ENCODE measurements at places on chromosomes 6 and 20.

DNA sequence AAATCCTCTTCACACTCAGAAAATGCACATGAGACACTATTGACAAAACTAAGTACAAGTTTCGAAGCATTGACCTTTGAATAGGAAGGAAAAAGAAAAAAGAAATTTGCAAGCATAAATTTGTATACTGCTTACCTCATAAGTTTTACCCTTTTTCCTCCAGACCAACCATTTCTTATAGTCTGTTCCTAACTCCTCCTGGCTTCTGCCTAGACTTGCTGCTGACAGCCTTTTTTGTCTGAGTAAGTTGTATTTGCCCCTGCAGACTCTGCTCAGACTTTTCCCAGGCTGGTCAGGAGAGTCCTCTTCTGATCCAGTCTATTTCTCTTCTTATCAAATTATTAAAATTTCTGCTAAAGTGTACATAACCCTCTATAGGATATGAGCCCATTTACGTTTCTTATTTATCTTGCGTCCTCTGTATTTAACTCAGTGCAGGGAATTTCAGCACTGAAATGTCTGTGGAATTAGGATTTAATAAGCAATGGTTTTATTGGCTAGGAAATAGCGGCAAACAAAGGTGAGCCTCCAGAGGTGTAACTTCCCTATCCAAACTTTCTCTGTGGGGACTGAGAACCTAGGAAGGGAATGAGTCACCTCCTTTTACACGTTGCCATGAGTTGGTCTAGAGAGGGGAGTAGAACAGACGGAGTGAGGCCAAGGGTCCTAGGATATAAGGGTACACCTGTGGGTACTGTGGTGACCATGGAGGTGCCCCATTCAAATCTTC lies 207.1 kb upstream of the MARCKS start:
- peaks cover 44% of the 10 kb centered on the region for H3K4me1 ChIP-seq
- no peak for DNase-seq
- H3K4me3 ChIP-seq, result no peak overlapping the region
- H3K27ac ChIP-seq, result no peak overlapping the region

GRCh38 chr20:37298190-37298939 lies 8.9 kb downstream of the MANBAL start:
- H3K27me3 ChIP-seq, result no peaks in the 10 kb centered on the region
- H3K4me3 ChIP-seq, result no peak overlapping the region
- peaks cover 34% of the 10 kb centered on the region for H3K36me3 ChIP-seq
- no peak overlapping the region for H3K27ac ChIP-seq

GRCh38 chr6:71454056-71454455 lies 165.4 kb downstream of the OGFRL1 start:
- H3K4me1 ChIP-seq, result no peaks in the 10 kb centered on the region
- no peaks in the 10 kb centered on the region for H3K27me3 ChIP-seq
- no peak overlapping the region for H3K27ac ChIP-seq
- DNase-seq, result no peak
- no peak overlapping the region for H3K4me3 ChIP-seq
- no peaks in the 10 kb centered on the region for H3K36me3 ChIP-seq

DNA sequence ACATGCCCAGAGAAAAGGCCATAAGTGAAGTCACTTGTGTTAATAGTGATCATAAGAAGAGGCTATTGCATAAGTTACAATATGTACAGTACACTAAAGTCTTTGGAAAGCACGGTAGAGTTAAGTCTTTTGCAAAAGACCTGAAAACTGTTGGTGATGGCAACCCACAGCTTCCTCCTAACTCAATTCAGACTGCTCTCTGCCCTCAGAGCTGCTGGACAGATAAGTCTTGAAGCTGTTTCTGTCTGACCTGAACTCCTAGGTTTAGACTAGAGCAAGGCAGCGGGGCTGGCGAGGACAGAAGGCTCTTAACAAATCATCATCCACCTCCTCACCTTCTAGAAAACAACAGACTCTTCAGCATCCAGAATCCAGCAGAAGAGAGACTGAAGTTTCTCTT lies 125.4 kb downstream of the CD24 start:
- H3K27me3 ChIP-seq, result peaks cover 12% of the 10 kb centered on the region
- no peaks in the 10 kb centered on the region for H3K4me1 ChIP-seq
- DNase-seq, result peak; percentile 10
- H3K36me3 ChIP-seq, result no peaks in the 10 kb centered on the region

- no peaks in the 10 kb centered on the region for H3K27me3 ChIP-seq
- no peak for DNase-seq
Measured at GRCh38 chr20:45347936-45348778, at the start of gene SDC4. TSS of gene SDC4 (minus strand) at chr20:45348424. CDS start at chr20:45348384, 40 bp downstream.

DNA sequence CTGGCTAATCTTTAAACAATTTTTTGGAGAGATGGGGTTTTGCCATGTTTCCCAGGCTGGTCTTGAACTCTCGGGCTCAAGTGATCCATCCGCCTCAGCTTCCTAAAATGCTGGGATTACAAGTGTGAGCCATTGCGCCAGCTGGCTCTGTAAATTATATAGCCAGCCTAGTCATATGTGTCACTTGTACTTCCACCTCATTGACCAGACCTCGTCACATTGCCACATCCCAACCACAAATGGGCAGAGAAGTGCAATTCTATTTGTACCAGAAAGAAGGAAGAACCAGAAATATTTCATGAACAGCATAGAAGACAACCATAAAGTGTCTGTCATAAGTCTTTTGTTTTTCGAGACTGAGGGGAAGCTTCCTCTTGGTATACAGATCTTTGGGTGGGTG lies 304.9 kb upstream of the RNF24 start:
- no peak overlapping the region for H3K27ac ChIP-seq
- H3K36me3 ChIP-seq, result no peaks in the 10 kb centered on the region
- no peaks in the 10 kb centered on the region for H3K27me3 ChIP-seq
- H3K4me3 ChIP-seq, result no peak overlapping the region
- DNase-seq, result no peak

- no peak overlapping the region for H3K27ac ChIP-seq
- H3K27me3 ChIP-seq, result peaks cover 44% of the 10 kb centered on the region
- DNase-seq, result no peak
- no peaks in the 10 kb centered on the region for H3K36me3 ChIP-seq
- no peaks in the 10 kb centered on the region for H3K4me1 ChIP-seq
Measured at GRCh38 chr20:37542281-37542680, 14.6 kb upstream of the BLCAP start.

- H3K27me3 ChIP-seq, result no peaks in the 10 kb centered on the region
- no peak for DNase-seq
- H3K4me1 ChIP-seq, result peaks cover 6% of the 10 kb centered on the region
- H3K27ac ChIP-seq, result no peak overlapping the region
- H3K36me3 ChIP-seq, result peaks cover 19% of the 10 kb centered on the region
Measured at GRCh38 chr6:24859608-24860200, 61.0 kb upstream of the ARMH2 start.

DNA sequence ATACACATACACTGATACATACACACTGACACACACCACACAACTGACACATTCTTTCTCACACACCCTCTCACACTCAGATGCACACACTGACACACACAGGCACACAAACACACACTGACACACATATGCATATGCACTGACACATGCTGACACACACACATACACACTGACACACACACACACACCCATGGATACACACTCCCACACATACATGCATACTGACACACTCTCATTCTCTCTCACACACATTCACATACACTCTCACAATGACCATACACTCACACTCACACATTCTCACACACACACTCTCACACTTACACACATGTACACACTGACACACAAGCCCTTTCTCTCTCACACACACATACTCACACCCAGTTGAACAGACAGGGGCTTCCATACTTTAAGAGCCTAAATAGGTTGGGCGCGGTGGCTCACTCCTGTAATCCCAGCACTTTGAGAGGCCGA lies 236.4 kb downstream of the LRFN2 start:
- no peaks in the 10 kb centered on the region for H3K27me3 ChIP-seq
- H3K27ac ChIP-seq, result no peak overlapping the region
- no peaks in the 10 kb centered on the region for H3K36me3 ChIP-seq
- H3K4me1 ChIP-seq, result no peaks in the 10 kb centered on the region

DNA sequence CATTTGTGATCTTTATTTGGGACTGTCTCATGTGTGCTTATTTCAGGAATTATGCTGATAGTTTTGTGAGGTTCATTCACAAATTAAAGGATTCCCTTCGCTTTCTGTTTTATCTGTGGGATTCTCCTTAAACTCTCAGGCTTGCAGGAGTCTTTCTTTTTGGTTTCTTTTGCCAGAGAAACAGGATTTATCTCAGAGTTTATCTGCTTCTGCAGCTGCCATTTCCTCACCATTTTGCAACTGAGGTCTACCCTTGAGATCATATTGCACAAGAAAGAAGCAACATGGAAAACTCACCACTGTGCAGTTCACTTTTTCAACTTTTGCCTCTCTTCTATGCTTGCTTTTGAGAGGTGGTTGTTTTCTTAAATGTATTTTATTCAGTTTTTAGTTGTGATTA lies 201.0 kb downstream of the PRL start:
- no peak overlapping the region for H3K4me3 ChIP-seq
- H3K4me1 ChIP-seq, result no peaks in the 10 kb centered on the region
- no peak for DNase-seq
- H3K27me3 ChIP-seq, result no peaks in the 10 kb centered on the region

- H3K4me3 ChIP-seq, result no peak overlapping the region
- H3K27ac ChIP-seq, result no peak overlapping the region
- peaks cover 7% of the 10 kb centered on the region for H3K4me1 ChIP-seq
- no peaks in the 10 kb centered on the region for H3K27me3 ChIP-seq
- peaks cover 19% of the 10 kb centered on the region for H3K36me3 ChIP-seq
- DNase-seq, result no peak
Measured at GRCh38 chr20:61978491-61978890, 87.2 kb downstream of the TAF4 start.

- H3K4me1 ChIP-seq, result peaks cover 37% of the 10 kb centered on the region
- no peaks in the 10 kb centered on the region for H3K27me3 ChIP-seq
- no peaks in the 10 kb centered on the region for H3K36me3 ChIP-seq
- H3K27ac ChIP-seq, result no peak overlapping the region
Measured at GRCh38 chr20:33575282-33575681, 85.4 kb downstream of the CBFA2T2 start.

DNA sequence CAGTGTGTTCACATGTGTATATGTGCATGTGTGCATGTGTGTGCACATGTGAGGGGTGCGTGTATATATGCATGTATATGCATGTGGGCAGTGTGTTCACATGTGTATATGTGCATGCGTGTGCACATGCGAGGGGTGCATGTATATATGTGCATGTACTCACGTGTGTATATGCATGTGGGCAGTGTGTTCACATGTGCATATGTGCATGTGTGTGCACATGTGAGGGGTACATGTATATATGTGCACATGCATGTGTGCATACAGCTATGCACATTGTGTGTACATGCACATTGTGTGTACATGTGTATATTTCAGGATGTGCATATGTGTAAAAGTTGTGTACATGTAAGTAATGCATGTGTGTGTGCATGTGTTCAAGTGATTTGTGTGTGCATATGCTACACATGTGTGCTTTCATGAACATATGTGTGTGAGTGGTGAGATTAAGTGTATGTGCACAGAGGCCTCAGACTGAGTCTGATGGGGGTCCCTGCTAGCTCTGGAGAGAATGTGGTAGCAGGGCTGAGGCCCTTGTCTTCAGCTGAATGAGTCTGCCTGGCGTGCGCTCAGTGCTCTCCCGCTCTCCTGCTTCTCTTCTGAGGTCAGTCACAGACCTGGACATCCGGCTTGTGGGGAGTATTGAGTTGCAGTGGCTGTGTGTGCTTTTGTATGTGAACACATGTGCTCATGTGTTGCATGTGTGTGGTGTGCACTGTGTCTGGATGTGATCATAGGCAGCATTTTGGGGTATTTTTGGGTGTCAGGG lies 19.9 kb upstream of the MYT1 start:
- H3K4me1 ChIP-seq, result no peaks in the 10 kb centered on the region
- no peak overlapping the region for H3K4me3 ChIP-seq
- no peaks in the 10 kb centered on the region for H3K36me3 ChIP-seq
- DNase-seq, result no peak

DNA sequence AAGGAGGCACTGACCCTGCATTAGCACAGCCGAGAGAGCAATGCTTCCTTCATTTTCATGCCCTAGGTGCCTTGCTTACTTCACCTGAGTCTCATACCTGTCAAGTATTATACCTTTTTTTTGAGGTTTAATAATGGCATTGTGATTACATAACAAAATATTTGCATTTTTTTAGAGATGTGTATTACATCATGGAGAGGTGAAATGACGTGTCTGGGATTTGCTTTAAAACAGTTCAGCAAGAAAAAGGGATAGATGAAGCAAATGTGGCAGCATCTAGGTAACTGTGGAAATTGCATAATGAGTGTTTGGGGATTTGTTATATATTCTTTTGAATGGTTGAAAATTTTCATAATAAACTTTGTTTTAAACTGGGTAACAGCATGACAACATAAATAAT lies 48.9 kb downstream of the NKX2-2 start:
- H3K4me3 ChIP-seq, result no peak overlapping the region
- DNase-seq, result no peak
- no peak overlapping the region for H3K27ac ChIP-seq
- peaks cover 8% of the 10 kb centered on the region for H3K27me3 ChIP-seq

DNA sequence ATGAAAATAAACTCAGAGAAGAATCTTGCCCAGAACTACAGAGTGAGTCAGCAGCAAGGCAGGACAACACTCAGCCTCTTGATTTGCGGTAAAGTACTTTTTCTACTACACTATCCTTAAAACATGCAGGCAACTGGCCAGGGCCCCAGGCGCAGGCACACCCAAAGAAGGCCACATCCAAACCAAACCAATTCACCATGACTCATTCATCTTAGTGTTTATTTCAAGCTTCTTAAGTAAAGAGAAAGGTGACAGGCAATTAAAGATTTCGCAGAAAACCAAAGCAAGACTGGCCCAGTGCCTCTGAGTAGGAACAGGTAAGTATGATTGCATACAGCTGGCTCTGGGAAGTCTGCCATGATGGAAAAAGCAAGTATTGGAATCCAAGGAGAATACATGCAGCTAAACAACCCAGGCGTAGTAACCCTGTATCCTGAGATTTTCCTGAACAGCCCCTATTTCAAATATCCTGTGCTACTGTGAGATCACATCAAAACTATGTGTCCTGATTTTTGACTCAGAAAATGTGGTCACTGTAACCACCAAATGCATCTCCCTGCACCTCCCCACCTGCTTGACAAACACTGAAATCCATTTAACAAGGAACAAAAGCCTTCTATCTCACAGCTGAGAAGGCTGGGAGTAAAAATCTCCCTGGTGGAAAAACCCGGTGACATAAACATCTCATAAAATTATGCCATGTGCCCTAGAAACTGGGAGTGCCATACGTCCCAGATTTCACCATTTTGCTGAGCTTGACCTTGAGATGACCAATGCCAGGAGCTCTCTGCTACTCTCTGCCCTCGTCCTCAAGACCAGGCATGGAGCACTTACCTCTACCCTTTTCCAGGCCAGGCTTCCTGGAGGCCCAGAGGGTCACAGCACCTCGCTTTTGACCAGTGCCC lies 12.4 kb downstream of the WFDC3 start:
- H3K27me3 ChIP-seq, result no peaks in the 10 kb centered on the region
- no peaks in the 10 kb centered on the region for H3K36me3 ChIP-seq
- peak; percentile 93 for DNase-seq
- no peak overlapping the region for H3K4me3 ChIP-seq
- H3K27ac ChIP-seq, result peak overlapping the region; percentile 94

GRCh38 chr6:159438106-159438505 lies 254.9 kb downstream of the SOD2 start:
- H3K4me3 ChIP-seq, result no peak overlapping the region
- no peak for DNase-seq
- no peak overlapping the region for H3K27ac ChIP-seq
- H3K4me1 ChIP-seq, result no peaks in the 10 kb centered on the region

- DNase-seq, result no peak
- H3K4me1 ChIP-seq, result no peaks in the 10 kb centered on the region
- no peaks in the 10 kb centered on the region for H3K36me3 ChIP-seq
Measured at GRCh38 chr6:28720357-28721231, 194.9 kb downstream of the GPX5 start.
